ENCODE measurements at places on chromosomes 5 and 9. TPM values are rescaled to one million over a fixed set of nuclear protein-coding genes. Genes with fewer than 3 reads are reported as not detected.

MED22 gene
- 40.5 TPM for total RNA-seq

TGFBI gene
- not detected for total RNA-seq

IL13 gene
- total RNA-seq = 308 TPM

OGN gene
- total RNA-seq = not detected

DNA sequence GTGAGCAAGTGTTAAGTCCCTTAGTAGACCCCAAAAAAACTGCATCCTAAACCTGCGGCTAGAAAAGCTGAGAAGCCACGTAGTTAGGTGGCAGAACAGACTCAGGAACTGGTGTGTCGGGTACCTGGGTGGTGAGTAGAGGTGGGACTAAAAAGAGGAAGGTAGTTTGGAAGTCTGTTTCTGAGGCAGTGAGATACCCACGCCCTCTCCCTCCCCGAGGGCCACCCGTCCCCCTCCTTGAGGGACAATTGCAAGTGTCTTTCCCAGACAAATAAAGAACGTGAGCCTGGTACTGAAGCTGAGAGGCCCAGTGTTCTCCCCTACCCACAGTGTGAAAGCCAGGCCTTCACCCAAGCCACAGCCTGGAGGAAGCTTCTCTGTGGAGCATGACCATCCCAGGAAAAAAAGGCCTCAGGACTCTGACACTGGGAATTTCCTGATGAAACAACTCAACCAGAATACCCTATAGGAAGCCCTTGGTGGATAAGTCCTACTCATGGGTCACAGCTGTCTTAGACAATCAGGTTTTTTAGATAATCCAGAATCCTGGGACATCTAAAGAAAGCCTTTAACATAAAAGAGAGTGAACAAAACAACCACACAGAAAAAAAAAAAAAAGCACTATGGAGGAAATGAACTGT, 7.0 kb upstream of the CD74 start:
- no peaks in the 10 kb centered on the region for H3K36me3 ChIP-seq
- no peak for DNase-seq
- no peak overlapping the region for H3K27ac ChIP-seq
- no peak overlapping the region for H3K4me3 ChIP-seq

DNA sequence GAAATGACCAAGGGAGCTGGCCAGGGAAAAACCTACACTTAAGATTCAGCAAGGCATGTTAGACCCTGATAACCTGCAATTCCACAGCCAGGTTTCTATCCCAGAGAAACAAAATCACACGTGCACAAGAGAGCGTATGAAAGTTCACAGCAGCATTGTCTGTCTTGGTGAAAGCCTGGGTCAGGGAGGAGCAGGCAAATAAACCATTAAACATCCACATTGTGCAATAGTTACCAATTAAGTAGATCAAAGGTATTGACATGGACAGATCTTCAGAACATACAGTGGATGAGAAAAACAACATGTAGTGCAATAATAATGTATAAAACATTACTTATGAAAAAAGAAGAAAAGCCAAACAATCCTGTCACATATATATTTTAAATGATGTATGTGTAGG, 15.9 kb upstream of the GPX3 start:
- no peak overlapping the region for H3K27ac ChIP-seq
- H3K4me3 ChIP-seq = no peak overlapping the region
- no peaks in the 10 kb centered on the region for H3K4me1 ChIP-seq
- H3K27me3 ChIP-seq = peaks cover 2% of the 10 kb centered on the region
